ENCODE measurements at places on chromosomes 11 and 22. TPM values are rescaled to one million over a fixed set of nuclear protein-coding genes. Genes with fewer than 3 reads are reported as not detected.

The ANGPTL5 gene
- not detected for total RNA-seq

The SNRPD3 gene
- 81.1 TPM for total RNA-seq

The SPON1 gene
- 0.06 TPM for total RNA-seq

The NFAM1 gene
- 0.40 TPM for total RNA-seq

The KAT5 gene
- 75.6 TPM for total RNA-seq

The MS4A4E gene
- total RNA-seq, result not detected

The PPM1F gene
- total RNA-seq, result 20.3 TPM

The CYTH4 gene
- 124 TPM for total RNA-seq

The DUSP8 gene
- total RNA-seq, result 0.80 TPM

The SCN2B gene
- total RNA-seq, result not detected

The MAJIN gene
- not detected for total RNA-seq

The TMEM86A gene
- total RNA-seq, result 0.40 TPM

The MYEOV gene
- not detected for total RNA-seq

The TCIRG1 gene
- total RNA-seq, result 217 TPM

The HIPK3 gene
- 36.5 TPM for total RNA-seq

The UBQLNL gene
- 0.50 TPM for total RNA-seq

The MRGPRX4 gene
- not detected for total RNA-seq

The CALCA gene
- total RNA-seq, result not detected

The OVOL1 gene
- total RNA-seq, result not detected
